Right cardiac atrium (tissue), 5 donors: ENCODE measurements at places on chromosomes 2 and 18. TPM values are rescaled to one million over a fixed set of nuclear protein-coding genes. Genes with fewer than 3 reads are reported as not detected.

LYG2 gene
- total RNA-seq: not detected

GAD1 gene
- not detected for total RNA-seq

IL36RN gene
- not detected for total RNA-seq

IL36A gene
- total RNA-seq: not detected

CLEC4F gene
- total RNA-seq: 0.12 TPM

DPP4 gene
- total RNA-seq: 0.61 TPM

REG3G gene
- total RNA-seq: not detected

DNA sequence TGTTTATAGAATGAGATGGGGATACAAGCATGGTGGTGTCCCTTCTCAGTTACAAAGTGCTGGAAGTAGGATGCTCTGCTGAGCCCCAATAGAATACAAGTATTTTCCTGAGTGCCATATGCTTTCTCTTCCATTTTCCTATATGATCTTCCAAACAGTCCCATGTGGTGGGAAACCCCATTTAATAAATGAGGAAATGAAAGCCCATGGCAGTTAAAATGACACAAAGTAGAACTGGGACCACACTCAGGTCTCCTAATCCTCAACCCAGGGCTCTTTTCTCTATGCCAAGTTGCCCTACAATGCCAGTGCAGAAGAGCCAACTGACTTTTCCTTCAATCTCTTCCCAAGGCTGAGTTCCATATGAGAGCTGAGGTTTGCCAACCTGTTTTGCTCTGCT, 210.2 kb upstream of the FBXO11 start:
- DNase-seq: no peak

DNA sequence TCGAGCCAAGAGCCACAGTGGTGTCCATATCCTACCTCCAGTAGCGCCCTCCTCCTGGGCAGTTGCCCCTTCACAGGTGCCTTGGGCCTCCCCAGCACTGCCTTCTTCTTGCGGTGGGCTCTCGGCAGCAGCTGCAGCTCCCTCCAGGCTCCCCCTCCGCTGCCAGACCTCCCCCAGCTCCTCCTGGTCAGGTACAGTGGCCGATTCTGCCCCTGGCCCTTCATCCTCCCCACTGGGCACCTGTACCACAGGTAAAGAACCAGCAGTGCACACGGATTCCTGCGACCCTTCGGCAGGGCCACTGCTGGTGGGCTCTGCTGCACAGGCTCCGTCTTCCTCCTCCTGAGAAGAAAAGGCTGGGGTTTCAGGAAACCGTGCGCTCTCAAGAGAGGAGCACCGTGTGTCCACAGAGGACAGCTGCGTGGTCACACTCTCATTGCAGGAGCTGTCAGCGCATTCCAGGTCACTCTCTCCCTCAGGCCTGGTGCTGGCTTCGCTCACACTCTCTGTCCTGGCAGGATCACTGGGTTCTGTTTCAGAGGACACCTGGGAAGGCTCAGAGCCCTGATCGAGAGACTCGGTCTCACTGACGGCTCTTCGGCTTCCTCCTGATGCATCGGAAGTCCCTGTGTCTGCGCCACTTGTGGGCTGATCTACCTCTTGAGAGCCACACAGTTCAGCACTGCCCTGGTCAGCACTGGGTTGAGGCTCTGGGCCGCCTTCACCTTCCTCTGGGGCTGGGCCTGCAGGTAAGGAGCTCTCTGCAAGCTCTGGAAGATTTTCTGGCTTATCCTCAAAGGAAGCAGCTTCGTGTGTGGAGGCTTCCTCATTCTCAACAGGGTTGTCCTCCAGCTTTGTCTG, 147.4 kb upstream of the STK17B start:
- DNase-seq: peak; percentile 63

DNA sequence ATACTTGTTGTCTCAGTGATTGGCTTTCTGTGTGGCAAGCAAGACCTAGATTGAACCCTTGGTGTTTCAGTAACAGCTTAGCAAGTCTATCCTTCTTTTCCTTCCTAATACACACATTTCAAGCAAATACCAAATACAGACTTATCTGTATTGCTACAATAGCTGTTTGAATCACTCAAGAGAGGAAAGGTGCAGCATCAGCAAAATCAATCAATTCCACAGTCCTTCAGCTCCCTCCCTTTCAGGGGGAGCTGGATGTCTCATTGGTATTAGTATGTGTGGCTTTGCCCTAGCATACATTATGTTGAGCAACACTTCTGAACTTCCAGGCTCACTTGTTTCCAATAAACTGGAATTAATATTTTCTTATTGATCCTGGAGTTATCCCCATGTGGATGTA, 323.1 kb downstream of the TMX3 start:
- no peak for DNase-seq

DNA sequence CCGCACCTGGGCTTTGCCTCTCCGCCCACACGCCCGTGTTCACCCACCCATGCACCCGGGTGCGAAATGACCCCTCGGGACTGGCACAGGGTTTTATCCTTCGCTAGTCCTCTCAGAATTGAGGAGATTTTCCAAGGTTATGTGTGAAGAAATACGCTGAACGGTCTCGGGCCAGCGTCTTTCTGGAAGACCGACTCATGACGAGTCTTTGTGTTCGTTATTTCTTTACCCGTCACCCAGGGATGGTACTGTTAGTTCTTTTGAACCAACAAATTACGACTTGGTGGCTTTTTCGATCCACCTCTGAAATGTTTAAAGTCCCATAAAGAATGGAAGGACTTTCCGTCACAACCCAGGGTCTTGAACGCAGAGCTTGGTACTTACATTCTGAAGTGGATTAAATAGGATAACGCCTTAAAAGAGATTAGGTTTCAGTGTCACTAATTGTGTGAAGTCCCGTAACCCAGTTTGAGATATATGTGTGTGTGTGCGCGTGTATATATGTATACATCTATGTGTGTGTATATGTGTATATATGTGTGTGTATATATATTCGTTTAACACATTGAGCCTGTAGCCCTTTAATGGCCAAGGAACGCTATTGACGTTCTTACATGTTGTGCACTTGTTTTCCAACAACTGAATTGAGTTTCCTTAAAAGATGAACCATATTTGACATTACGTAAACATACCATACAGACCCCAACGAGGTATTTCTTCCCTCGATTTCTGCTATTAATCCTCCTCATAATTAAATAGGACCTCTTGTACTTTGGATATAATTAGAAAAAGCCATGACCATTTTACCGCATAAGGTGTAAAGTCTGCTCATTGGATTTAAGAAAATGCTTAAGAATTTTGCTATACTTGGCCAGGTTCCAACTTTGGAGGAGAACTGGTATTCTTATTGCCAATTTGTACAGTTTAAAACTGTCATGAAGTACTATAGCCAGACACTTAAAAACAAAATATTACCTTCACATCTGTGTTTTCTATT, 889 bp downstream of the ZC3H15 start:
- no peak for DNase-seq

DNA sequence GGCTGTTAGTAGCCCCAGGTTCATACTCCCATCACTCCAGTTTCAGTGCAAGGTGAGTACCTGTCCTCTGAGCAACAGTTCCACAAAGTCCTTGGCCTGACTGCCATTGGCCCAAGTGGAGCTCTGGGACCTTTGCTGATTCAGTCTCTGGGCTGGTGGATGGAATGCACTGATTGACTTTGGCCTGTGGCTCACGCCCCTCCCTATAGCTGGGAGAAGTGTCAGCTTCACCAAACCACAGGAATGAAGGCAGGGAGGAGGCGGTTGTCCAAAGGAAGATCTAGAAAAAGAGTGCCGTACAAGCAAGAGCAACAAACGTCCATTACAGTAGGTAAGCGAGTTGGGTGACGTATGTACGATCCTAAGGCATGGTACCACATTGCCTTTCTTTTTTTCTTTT, 34.0 kb downstream of the QPCT start:
- no peak for DNase-seq

GRCh38 chr2:221724631-221725203, 152.6 kb upstream of the EPHA4 start:
- DNase-seq: no peak

DNA sequence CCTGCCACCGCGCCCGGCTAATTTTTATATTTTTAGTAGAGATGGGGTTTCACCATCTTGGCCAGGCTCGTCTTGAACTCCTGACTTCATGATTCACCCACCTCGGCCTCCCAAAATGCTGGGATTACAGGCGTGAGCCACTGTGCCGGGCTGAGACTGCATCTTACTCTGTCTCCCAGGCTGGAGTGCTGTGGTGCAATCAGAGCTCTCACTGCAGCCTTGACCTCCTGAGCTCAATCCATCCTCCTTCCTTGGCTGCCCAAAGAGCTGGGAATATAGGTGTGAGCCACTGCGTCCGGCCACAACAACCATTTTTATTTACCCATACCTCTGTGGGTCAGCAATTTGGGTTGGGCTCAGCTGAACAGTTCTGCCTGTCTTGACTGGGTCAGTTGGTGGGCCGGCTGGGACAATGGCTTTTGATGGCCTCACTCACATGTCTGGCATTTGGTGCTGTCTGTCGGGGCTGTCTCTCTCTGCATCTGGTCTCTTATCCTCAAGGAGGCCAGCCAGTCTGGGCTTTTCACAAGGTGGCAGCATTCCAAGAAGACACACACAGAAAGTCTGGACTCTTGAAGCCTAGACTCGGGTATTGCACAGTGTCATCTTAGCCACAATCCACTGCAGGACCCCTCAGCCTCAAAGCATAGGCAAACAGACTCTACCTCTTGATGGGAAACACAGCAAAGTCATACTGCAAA, 116.8 kb upstream of the GATA6 start:
- no peak for DNase-seq

GRCh38 chr2:28096421-28096820, 205.9 kb downstream of the BABAM2 start:
- DNase-seq: no peak

GRCh38 chr2:134351016-134351415, 97.1 kb downstream of the MGAT5 start:
- no peak for DNase-seq

- no peak for DNase-seq
Observed at GRCh38 chr2:186884587-186884986, 35.6 kb upstream of the ZSWIM2 start.

DNA sequence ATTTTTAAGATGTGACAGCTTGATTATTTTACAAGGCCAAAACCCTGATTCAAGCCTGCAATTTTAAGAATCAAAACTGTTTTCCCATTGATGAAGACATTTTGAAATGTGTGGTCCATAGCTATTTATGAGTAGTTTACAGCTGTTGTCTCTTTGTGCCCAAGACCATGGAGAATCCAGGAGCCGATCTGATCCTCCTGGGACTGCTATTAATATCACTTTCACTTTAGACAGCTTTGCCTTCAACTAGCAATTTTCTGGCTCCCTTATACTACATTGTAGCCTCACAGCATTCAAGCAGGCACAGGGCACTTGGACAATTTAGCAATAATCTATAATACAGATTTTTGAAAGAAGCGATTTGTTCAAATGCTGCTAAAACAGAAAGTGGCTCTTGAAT, 172.9 kb downstream of the SLC8A1 start:
- DNase-seq: no peak

DNA sequence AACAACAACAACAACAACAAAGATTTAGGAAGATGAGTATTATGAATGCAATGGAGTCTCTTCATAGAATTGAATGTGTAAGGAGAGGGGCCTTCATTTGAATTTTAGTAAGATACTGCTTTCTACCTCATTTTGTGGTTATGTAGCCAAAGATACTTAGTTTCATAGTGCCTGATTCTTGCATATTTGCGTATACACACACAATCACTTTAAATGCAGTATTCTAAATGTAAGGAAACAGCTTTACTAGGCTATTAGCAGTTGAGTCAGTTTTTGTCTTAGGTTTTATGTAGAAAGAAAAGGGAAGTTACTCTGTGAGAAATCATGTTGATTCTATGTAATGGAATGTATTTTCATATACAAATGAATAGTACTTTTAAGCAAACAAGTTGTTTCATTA, 80.5 kb downstream of the HAUS1 start:
- no peak for DNase-seq

- no peak for DNase-seq
Observed at GRCh38 chr2:65383541-65384488, 48.6 kb downstream of the SPRED2 start.

- no peak for DNase-seq
Observed at GRCh38 chr2:71130905-71131244, 441 bp downstream of the MPHOSPH10 start.

- no peak for DNase-seq
Observed at GRCh38 chr2:25018681-25019080, 23.2 kb upstream of the EFR3B start.

DNA sequence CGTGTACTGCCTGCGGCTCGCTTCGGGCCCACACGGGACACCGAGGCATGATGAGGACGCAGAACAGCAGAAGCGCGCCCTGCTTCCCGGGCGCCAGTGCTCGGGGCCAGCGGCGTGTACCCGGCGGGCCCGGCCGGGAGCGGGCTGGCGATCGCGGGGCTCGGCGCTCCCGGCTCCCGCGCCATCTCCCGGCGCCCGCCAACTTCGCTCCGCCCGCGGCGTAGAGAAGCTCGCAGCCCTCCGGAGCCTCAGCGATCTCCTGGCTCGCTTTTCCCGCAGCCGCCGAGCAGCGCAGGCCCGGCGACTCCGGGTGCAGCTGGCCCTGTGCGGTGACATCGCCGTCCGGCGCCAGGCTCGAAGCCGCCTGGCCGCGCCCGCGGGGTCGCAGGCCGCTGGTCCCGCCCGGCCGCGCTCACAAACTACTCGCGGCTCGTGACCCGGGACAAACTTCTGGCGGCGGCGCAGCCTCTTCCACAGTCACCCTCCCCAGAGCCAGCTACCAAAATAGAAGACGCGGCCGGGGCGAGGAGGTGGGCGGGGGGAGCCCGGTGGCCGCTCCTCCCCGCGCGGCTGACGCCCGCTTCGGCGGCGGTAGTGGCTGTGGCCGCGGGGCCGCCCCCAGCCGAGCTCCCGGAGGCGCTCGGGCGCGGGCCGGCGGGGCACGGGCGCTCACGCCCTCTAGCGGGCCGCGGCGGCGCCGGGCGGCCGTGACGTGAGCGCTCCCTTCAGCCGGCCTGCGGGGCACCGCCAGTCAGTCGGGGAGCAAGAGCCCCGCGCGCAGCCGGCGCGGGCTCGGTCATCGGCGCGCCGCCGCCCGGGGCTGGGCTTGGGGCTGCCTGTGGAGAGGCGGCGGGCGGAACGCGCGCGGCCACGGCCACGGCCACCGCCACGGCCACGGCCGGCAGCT, at the start of gene PTPRM:
TSS of gene PTPRM (plus strand) at position 750 of the 907 bp plus-strand sequence. CDS start 503 bp downstream, outside the sequence.
- peak; percentile 97 for DNase-seq
